ENCODE measurements at places on chromosomes 4 and X.

- peak; percentile 85 for DNase-seq
Observed at GRCh38 chrX:65866146-65866545, 173.7 kb downstream of the VSIG4 start.

- no peak for DNase-seq
Observed at GRCh38 chr4:23268072-23268771, 575.5 kb downstream of the GBA3 start.

DNA sequence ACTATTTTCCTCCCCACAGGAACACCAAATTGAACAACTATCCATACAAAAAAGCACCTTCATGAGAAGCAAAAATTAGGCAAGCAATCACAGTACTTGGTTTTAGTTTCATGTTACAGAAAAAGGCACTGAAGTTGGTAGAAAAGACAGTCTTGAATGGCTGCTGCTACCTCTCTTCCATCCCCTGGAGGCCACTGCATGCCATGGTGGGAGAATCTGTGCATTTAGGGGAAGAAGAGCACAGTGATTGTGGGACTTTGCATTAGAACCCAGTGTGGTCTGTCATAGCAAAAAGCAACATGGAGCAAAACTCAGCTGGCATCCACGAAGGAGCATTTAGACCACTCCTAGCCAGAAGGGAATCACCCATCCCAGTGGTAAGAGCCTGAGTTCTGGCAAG is 941.9 kb downstream of the PCDH18 start:
- no peak for DNase-seq

GRCh38 chr4:81946996-81947395 is 426.8 kb downstream of the HNRNPD start:
- DNase-seq = no peak

DNA sequence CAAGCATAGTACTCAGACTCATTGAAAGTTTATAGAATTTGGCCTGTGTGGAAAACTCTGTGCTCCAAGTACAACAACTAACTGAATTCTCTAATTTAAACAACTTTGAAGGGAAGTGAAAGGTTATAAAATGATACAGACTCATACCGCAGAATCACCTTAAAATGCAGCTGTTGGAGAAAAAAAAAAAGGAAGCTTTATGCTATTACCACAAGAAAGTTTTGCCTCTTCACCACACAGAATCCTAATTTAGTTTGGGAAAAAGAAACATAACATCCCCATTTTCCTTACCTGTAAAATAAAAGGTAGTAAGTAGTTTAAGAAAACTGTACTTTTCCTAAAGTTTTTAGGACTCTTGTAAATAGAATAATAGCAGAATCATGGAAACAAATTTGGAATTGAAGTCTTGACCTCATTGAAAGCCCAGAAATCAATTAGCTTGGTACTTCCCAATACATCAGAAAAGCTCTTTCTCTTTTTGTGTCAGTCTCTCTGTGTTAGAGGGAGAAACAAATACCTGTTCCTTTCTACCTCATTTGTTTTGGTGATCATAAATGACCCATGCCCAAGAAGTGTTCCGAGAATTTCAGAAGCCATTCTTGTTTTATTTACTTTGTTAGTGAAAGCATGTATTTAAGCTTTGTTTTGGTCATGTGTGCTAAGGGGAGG is 78.8 kb downstream of the NFKB1 start:
- no peak for DNase-seq
